SJCRH30 (cell line): ENCODE measurements at places on chromosomes 1 and 21. TPM values are rescaled to one million over a fixed set of nuclear protein-coding genes. Genes with fewer than 3 reads are reported as not detected.

GRCh38 chr1:67824766-67825165 is 8.5 kb downstream of the GNG12 start:
- DNase-seq: no peak

- DNase-seq: no peak
Measured at GRCh38 chr1:56175211-56175610, 404.2 kb downstream of the PLPP3 start.

GRCh38 chr1:223084464-223084866 is 58.6 kb downstream of the TLR5 start:
- DNase-seq: peak; percentile 46

- no peak for DNase-seq
Measured at GRCh38 chr1:164466001-164466421, 93.0 kb upstream of the PBX1 start.

DNA sequence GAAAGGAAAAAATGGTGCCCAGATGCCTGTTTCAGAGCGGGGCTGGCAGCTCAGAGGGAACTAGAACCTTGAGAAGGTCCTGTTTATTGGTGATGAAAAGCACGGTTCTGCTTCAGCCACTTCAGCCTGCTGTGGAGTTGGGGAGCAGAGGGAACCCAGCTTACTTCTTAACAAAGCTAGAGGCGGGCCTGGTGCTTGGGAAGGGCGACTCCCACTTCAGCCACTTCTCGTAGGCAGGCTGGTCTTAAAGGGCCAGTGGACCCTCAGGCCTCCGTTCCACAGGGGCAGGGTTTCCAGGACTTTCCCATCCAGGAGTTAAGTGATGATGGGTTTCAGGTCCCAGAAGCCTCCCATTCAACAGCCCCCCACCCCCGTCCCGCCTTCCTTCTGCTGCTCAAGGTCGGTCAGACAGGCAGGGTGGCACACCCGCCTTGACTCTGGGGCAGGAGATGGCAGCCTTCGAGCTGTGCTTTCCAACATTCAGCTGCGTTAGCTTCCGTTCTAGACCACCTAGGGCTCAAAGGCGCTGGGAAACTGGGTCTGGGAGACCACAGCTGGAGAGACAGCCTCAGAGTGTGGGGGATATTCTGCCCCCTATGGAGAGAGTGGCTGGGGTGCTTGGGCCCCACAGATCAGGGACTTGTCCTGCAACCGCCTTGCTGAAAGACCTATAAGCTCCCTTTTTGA is 3.4 kb downstream of the RUNX3 start:
- no peak for DNase-seq

GRCh38 chr1:63323865-63324778 is 1.8 kb downstream of the FOXD3 start:
- DNase-seq: no peak

- DNase-seq: no peak
Measured at GRCh38 chr1:85597709-85598108, 17.1 kb downstream of the CCN1 start.

DNA sequence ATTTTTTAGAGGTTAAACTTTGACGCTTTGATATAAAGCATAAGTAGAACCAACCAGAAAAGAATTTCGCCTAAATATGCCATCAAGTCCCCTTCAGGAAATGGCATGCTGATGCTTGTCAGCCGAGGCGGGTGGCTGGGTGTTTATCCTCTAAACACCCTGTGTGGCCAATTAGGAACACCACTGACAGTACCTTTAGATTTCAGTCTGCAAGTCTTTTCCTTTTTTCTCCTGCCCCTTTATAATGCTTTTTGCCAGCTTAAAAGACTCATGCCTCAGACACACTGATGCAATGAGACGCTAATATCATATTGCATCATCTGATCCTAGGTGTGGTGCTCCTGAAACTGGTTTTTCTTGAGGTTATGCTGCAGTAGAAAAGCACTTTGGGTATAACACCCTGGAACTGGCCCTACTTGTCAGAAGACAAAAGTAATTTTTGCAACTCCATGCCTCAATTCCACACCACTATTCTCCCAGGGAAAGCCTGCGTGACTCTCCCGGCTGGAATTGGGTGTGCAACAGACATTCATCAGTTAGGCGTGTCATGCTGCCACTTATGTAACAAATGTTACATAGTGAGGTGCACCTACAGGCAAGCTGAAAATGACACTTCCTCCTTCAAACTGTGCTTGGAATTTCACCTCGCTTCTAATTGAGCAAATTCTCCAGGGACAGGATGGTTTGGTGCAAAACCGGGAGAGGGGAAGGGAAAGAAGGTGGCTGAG is 2.0 kb upstream of the RCC2 start:
- no peak for DNase-seq

- no peak for DNase-seq
Measured at GRCh38 chr1:85339089-85339488, 62.7 kb upstream of the BCL10 start.

DNA sequence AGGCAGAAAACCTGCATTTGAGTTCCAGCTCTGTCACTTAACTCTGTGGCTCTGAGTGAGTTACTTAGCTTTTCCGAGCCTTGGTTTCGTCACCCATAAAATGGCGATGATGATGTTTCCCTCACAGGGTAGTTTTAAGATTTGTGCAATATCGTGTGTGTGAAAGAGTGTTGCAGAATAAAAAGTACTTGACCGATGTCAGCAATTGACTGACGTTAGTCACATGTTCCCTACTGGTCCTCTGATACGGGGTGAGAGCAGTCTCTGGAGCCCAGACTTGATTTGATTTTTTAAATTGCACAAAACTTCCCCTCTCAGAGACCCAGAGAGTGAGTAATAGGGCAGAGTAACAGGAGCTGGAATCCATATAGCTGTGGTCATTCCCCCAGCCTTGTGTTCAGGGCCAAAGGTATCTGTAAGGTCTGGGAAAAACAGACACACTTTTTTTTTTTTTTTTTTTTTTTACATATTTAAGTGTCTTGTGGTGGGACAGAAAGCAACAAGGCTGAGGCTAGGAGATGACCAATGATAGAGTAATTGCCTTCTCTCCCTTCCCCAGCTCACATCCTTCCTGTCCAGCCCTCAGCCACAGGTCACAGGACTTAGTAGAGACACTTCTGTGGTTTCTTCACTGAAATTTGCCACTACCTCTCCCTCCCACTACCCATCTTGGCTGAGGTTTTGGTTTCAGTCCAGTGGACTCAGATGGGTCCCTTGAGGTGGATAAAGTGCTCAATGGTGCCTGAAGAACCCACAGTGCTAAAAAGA is 2.0 kb downstream of the FCER1G start:
- DNase-seq: no peak

DNA sequence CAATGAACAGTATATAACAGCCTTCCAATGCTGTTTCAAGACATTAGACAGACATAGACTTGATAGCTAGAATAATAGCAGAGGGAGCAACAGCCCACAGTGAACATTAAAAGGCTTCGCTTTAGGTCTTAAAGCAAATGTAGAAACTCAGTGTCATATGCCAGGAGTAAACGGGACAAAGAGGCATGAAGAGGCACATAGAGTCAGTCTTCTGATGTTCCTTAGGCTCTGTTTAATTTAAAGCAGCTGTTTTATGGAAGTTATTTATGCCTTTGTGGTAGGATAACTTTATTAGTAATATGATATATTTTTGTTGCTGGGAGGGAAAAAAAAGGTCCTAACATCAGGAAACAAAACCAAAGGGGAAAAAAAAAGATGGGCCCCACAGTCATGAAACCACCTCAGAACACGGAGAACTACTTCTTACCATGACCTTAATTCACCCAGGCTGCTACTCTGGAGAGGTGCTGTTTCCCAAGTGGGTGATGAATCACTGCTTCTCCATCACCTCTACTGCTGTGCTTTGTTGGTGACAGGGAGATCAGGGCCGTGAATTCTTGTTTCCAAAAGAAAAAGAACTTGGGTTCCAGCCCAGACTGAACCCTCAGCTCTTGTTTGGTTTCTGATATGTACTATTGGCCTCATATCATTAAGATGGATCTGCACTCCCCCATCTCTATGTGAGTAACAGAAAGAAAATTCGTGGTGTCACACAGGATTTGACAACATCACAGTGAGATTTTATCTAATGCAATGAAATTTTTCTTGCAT is 616.9 kb downstream of the KIF26B start:
- peak; percentile 37 for DNase-seq

DNA sequence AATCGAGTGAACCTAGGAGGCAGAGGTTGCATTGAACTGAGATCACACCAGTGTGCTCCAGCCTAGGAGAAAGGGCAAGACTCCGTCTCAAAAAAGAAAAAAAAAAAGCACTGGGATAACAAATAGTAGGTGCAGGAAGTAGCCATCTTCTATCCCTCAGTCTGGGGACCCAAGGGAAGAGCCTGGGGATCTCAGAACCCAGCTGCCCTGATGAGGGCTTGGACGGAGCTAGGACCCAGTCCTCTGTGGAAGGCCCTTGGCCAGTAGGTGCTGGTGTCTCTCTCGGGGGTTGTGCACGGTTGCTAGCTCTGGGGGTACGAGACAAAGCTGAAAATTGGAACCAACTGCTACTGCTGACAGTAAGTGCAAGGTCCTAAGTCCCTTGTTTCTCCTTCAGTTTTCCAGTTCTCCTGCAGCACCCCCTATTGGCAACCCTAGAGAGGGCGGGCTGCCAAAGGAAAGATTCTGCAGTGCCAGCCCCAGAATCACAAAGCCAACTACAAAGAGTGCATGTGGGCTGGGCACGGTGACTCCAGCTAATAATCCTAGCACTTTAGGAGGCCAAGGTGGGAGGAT is 57.6 kb upstream of the KIF1B start:
- peak; percentile 69 for DNase-seq

DNA sequence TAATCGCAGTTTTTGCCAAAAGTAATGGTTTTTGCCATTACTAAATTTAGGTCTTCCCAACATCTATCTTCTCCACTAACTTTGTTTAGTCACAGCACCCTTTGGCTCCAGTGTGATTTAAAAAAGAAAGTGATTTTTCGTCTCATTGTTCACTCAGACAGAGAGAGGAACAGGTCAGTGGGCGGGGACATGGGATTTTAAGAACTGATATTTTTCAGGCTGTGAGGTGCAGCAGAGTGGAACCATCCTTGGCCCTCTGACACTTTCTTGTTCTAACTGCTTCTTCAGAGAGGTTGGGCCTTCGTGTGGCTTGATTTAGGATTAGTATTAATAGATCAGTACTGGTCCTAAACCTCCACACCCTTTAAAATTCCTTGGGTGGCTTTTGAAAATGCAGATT is 38.8 kb downstream of the CASQ2 start:
- DNase-seq: no peak

- no peak for DNase-seq
Measured at GRCh38 chr1:191970116-191970515, 188.1 kb upstream of the RGS18 start.

DNA sequence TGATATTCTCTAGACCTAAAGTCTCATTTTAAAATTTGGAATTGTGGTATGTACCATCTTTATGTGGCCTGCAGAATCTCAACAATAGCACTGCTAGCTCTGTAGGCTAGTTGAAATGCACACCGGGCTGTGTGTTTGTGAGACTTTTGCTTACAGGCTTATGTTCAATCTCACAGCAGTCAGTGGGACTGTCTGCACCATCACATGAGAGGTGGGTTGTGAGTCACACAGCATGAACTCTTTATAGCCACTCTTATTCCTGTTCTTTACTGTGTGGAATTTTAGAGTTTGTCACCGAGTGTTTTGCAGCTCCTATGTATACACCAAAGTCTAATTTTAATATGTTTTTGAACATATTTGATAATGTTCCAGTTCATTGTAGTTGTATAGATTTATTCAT is 74.6 kb downstream of the RASAL2 start:
- DNase-seq: no peak

GRCh38 chr1:247865416-247865815 is 8.4 kb downstream of the TRIM58 start:
- no peak for DNase-seq

DNA sequence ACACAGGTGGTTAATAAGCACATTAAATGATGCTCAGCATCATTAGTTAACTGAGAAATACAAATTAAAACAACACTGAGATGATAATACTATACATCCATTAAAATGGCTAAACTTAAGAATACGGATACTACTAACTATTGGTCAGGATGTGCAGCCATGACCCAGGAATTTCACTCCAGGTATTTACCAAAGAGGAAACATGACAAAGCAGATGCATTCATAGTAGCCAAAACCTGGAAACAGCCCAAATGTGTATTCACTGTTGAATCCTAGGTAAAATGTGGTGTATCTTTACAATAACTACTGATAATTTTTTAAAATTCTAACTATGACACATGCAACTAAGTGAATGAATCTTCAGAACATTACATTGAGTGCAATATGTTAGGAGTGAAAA is 73.0 kb downstream of the PTPRC start:
- no peak for DNase-seq

- no peak for DNase-seq
Measured at GRCh38 chr1:232344791-232345399, 285.0 kb downstream of the SIPA1L2 start.

- no peak for DNase-seq
Measured at GRCh38 chr1:38101037-38101785, 54.6 kb upstream of the POU3F1 start.

GRCh38 chr1:228478912-228479711 is 8.1 kb upstream of the RNF187 start:
- DNase-seq: peak; percentile 38

GRCh38 chr1:24233684-24234600 is 46.9 kb upstream of the IFNLR1 start:
- DNase-seq: no peak

GRCh38 chr1:107777664-107778047 is 187.3 kb downstream of the VAV3 start:
- no peak for DNase-seq

DNA sequence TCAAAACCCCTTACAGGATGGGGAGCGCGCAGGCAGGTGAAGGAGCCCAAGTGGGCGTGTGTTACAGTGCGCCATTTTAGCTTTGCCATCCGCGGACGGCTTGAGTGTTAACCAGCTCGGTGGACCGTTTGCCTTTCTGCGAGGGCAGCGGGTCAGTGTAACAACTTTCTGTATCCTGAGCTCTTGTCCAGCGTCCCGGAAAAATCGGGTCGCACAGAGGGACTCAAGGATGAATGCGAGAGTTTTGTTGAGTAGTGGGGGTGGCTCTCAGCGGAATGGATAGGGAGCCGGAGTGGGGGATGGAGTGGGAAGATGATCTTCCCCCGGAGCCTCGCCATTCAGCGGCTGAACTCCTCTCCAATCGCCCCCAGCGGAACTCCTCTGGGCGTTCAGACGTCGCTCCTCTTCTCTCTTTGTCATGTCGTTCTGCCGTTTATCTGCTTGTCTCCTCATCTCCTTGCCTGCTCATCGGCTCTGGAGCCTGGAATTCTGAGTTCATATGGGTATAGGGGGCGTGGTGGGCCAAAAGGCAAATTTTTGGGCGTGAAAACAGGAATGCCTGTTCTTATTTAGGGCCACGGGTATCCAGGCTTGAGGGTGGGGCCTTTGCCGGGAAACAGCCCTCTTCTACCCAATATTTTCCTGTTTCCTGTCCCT is 295.4 kb downstream of the CTH start:
- DNase-seq: no peak

GRCh38 chr1:220734571-220735326 is 13.4 kb upstream of the MTARC2 start:
- no peak for DNase-seq

RBM11 gene
- total RNA-seq: not detected in 2 replicates

VSIG8 gene
- total RNA-seq: not detected in 2 replicates

YOD1 gene
- total RNA-seq: 3.0 and 3.8 TPM in 2 replicates

LENEP gene
- not detected in 2 replicates for total RNA-seq
